OCI-LY7 (cell line): ENCODE measurements at places on chromosomes 3 and 15. TPM values are rescaled to one million over a fixed set of nuclear protein-coding genes. Genes with fewer than 3 reads are reported as not detected.

- DNase-seq = no peak
These were observed 632 bp downstream of the CTSH start for GRCh38 chr15:78944202-78944625.

GRCh38 chr3:71926262-71926600, 141.3 kb upstream of the PROK2 start:
- DNase-seq = peak; percentile 59

DNA sequence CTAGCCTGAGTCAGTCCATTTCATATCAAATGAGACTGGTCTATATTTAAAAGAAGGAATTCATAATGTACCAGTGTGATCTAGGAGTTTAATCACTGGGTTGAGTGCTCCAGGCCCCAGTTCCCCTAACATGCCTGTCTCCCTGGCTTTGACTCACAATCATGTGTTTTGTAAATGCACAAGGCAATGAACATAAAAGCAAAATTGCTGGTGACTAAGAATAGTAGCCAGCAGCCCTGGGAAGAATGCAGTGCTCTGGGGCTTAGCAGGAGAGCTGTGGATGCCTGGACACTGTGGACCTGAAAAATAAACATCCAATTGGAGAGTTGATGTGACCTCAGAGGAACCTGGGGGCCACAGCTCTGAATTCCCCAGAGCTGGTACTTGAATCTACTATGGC, 50.3 kb downstream of the SYNPR start:
- no peak for DNase-seq

DNA sequence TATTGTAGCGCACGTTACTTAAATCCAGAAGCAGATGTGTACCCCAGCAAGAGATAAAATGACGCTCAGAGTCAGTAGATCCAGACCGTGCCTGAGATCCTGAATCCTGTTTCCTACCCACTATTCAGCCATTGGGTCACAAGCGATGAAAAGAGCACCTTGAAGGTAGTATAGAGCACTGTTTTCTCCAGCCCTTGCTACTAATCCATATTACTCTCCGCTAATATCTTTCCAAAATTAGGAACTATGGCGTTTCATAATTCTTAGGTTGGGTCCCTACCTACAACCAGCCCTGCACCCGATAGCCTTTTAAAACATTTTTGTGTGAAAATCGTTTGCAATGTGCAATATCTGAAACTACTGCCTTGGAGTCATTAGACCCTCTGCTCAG, 596 bp downstream of the BTD start:
- no peak for DNase-seq

GRCh38 chr3:52176180-52176752, 21.7 kb upstream of the ALAS1 start:
- no peak for DNase-seq

DNA sequence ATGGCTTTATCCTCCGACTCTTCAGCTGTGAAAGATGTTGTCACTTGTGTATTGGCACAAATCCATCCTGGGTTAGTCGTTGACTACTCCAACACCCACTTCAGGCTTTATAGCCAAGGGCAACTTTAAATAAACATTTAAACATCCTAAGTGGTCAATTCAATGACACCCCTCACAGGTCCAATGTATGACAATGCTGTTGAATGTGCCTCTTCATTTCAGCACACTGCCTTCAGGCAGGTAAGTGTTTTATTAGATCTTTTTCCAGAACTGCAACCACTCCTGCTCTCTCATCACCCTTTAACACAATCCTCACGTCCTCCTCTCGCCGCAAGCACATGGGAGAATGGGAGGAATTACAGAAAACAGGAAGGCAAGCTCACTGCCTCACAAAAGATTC, 30.3 kb downstream of the IL12A start:
- no peak for DNase-seq

DNA sequence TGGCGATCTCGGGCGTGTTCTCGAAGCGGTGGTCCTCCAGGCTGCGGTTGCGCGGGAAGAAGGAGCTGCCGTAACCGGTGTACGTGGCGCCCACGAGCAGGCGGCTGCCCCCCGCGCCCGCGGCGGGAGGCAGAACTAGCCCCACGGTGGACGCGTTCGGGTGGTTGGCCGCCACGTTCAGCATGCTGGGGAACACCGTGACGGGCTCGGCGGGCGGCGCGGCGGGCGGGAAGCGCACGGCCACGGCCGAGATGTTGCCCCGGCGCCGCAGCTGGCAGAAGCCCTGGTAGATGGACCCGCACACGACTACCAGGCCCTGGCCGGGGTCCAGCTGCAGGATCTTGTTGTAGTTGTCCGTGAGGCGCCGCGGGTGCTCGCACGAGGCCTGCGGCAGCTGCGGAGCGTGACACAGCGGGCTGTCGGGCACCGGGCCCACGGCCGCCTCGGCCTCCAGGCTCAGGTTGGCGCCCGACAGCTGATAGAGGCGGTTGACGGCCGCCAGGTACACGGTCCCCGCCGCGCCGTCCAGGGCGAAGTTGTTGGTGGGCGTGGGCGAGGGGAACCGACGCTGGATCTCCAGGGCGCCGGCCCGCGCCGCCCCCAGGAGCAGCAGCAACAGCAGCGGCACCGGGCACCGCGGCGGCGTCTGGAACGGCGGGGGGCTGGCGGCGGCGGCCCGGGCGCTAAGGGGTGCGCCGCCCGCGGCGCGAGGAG, 397 bp downstream of the PLXND1 start:
- DNase-seq = no peak

DNA sequence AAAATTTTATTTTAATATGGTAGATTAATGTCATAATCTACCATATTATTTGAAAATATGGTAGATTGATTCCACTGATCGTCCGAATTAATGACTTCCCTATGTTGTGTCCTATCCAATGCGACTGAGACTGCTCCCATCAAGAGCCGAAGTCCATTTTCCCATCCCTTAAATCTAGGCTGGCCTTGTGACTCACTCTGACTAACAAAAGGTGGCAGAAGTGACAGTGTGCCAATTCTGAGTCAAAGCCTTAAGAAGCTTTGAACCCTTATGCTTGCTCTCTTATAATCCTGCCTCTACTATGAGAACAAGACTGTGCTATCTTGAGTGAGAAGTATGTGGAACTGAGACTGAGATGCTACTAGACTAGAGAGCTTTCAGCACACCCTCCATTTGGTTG, 387.2 kb downstream of the ROBO1 start:
- DNase-seq = no peak

GRCh38 chr15:29376590-29376989, 107.0 kb upstream of the NSMCE3 start:
- no peak for DNase-seq

- no peak for DNase-seq
These were observed 73.8 kb upstream of the HEG1 start for GRCh38 chr3:125129512-125129997.

GRCh38 chr3:115877615-115877899, 254.2 kb downstream of the GAP43 start:
- DNase-seq = no peak

DNA sequence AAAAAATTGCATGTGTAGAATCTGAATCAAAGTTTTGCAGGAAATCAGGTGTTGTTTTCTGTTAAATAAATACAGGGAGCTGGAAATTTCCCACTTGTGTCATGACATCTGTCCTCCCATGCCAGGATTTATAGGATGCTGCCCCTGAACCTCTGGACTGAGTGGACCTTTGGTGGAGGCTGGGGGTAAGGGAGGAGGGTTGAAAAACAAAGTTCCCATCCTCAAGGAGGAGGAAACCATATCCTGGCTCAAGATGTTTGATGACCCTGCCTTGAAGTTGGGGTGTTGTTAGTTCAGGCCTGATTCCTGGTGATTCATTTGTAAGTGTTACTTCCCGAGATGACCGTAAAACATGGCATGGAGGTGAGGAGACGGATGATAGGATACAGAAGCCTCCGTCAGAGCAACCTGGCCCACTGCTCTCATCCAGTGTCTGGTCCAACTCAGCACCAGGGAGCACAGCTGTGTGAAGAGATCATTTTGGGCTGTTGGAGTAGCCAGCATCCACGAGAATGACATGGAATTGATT, 223.6 kb downstream of the CACNA2D3 start:
- DNase-seq = no peak

GRCh38 chr3:50028346-50028745, 60.4 kb upstream of the RBM5 start:
- DNase-seq = no peak

- DNase-seq = no peak
These were observed 48.1 kb downstream of the SH3BP5 start for GRCh38 chr3:15284121-15284889.

DNA sequence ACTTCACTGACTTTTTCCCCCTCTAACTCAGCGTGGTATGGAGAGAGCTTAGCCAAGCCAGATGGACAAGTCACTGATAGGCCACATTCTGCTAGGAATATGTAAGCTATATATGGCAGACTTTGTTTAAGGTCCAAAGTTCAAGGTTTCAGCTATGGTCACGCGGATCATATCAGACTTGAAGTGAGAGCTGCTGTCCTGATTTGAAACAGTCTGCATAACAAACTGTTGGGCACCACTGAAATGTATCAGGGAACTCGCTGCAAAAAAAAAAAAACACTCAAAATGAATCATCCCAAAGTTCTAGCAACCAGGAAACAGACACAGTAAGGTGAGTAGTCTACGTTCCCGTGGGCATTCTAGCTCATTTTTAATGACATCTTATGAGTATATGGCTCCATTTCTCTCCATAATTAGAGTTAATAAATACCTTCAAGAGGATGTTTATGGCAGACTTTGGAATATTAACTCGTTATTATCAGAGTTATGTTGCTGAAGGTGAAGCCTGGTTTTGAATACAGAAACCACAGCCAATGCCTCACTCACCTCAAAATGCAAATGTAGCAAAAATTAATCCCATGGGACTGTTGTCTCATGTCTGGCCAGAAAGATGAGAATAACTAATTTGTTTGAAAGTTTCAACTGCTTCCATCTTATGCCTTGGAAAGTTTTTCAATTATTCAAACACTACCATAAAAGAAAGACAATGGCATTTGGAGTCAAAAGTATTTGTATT, 12.3 kb downstream of the DPH3 start:
- no peak for DNase-seq

DNA sequence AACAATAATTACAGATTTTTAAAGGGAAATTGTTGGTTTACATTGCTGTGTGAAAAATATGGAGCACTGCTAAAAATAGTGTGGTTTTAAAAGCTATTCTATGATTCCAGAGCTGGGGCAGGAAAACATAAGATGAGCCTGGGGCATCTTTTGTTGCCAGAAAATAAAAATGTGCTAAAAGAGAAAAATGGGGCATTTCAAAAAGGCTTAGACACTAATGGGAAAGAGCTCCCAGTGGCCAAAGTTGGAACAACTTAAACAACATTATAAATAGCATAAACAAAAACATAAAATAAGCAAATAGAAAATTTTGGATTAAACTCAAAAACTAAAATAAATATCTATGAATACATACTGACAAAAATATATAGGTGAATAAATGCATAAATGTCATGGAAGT, 478.9 kb downstream of the NLGN1 start:
- DNase-seq = no peak

DNA sequence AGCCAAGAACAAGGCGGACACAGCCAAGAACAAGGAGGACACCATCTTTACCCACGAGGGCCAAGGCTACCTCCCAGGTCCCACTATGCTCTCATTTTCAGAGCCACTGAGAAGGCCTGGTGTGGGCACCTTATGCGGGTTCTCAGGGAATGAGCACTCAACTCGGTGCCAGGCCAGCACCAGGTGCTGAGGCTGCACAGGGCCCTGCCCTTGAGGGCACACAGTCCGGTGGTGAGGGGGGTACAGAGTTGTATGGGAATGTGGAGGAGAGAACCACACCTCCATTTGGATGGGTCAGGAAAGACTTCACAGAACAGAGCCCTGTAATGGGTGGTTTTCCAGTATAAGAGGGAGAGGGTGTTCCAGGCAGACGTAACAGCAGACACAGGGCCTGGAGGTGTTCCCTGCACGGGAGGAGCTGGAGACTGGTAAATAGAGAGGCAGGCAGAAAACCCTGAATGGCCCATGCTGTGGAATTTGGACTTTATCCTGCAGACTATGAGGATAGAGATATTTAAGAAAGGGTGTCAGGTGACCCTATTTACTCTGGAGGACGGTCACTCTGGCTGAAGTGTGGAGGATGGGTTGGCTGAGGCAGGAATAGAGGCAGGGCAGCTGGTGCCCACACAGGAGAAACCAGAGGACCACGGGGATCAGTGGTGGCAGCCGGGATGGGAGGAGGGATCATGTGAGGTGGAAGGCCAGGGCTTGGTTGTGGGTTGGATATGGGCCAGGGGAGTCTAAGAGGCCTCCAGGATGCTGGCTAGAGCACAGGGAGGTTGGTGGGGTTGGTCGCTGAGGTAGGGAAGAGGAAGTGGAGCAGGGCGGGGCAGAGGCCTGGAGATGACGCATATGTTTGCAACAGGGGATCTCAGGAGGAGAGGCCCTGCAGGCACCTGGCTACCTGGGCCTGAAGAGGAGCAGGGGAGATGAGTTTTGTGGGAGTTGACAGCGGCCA, 34.6 kb downstream of the CRABP1 start:
- DNase-seq = peak; percentile 2

- DNase-seq = no peak
These were observed 151.0 kb downstream of the OXSM start for GRCh38 chr3:25940935-25941334.

DNA sequence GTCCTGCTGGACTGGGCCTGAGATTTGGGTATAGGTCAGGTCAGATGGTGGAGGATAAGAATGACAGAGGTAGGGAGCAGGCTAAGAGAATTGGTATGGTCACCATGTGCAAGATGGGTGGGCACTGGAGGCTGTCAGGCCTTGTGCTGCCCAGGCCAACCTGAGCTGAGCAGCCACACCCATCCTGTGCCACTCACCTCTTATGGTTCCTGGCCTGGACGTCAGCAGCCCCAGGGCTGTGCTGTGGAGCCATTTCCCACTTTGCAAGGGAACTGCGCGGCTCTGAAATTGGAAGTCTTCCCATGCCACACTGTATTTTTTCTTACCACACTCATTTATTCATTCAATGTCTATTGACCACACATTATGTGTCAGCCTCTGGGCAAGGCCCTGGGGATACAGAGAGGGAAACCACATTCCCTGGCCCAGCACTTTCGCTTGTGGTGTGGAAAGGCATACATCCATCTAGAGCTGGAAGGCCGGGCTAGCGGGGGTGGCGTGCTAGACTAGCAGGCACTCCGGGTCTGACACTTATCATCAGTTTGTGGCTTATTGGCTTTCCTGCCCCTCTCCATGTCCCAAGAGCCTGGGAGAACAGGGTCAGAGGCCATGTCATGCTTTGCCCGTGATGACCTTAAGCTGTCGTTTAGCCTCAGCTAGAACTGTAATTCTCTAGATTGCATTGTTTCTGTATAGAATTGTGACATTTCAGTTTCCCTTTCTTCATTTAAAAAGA, 51.1 kb upstream of the POLG start:
- no peak for DNase-seq

GRCh38 chr3:138135833-138136194, 3.6 kb upstream of the A4GNT start:
- no peak for DNase-seq

GRCh38 chr15:84955089-84955848, 26.4 kb upstream of the PDE8A start:
- DNase-seq = peak; percentile 30

GRCh38 chr3:49339581-49339940, 292 bp downstream of the USP4 start:
- no peak for DNase-seq

The KNG1 gene
- not detected in 2 replicates for total RNA-seq

The HYAL3 gene
- 3.5 and 4.4 TPM in 2 replicates for total RNA-seq

The FSIP1 gene
- total RNA-seq = 0.65 and 0.66 TPM in 2 replicates

The AHSG gene
- total RNA-seq = not detected in 2 replicates

The CLEC3B gene
- total RNA-seq = not detected in 2 replicates

The FAM3D gene
- total RNA-seq = not detected in 2 replicates

The BOC gene
- total RNA-seq = not detected in 2 replicates

The SSUH2 gene
- 0.66 TPM in 1 of 2 replicates, not detected in the other for total RNA-seq

The SNAP23 gene
- 48.3 and 54.1 TPM in 2 replicates for total RNA-seq

The GOLGA8Q gene
- total RNA-seq = not detected in 2 replicates

The JMJD7 gene
- total RNA-seq = 14.1 and 16.0 TPM in 2 replicates

The PLD1 gene
- total RNA-seq = not detected in 2 replicates

The SKOR1 gene
- 1.0 and 1.6 TPM in 2 replicates for total RNA-seq

The EFCC1 gene
- total RNA-seq = not detected in 2 replicates
